ENCODE measurements at places on chromosomes 3 and 15.

- no peak for DNase-seq
Measured at GRCh38 chr15:71444032-71444810, 328.9 kb downstream of the THSD4 start.

DNA sequence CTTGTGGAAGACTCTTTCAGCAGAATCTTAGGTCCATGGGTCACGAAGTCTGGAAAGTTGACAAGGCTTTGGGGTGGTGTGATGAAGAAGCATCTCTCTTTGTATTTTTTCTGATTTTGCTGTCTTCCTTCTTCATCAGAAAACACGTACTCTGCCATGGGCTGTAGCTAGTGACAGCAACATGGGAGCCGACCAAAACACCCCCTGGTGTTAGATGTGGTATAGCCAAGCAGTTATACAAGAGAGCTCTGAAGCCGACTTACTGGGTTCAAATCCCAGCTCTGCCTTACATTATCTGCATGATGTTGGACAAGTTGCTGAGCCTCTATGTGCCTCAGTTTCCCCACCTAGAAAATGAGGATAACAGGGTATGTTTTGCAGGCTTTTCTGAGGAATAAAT is 32.9 kb upstream of the LYZL4 start:
- DNase-seq: no peak

- DNase-seq: no peak
Measured at GRCh38 chr3:152176241-152176640, 92.5 kb upstream of the MBNL1 start.

DNA sequence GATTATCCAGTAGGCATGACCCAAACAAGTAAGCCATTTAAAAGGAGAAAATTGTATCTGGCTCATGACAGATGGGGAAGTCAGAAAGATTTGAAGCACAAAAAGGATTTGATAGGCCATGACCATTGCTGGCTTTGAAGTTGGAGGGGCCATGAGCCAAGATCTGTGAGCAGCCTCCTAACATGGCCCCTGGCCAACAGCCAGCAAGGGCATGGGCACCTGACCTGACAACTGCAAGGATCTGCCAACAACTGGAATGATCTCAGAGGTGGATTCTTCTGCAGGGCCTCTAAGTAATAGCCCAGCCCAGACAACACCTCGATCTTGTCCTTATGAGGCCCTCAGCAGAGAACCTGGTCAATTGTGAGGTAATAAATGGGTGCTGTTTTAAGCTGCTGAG is 93.0 kb downstream of the ARNT2 start:
- DNase-seq: no peak

- no peak for DNase-seq
Measured at GRCh38 chr3:197854596-197855343, 63.7 kb downstream of the LRCH3 start.

- no peak for DNase-seq
Measured at GRCh38 chr15:84879088-84879780, 5.2 kb upstream of the SLC28A1 start.

DNA sequence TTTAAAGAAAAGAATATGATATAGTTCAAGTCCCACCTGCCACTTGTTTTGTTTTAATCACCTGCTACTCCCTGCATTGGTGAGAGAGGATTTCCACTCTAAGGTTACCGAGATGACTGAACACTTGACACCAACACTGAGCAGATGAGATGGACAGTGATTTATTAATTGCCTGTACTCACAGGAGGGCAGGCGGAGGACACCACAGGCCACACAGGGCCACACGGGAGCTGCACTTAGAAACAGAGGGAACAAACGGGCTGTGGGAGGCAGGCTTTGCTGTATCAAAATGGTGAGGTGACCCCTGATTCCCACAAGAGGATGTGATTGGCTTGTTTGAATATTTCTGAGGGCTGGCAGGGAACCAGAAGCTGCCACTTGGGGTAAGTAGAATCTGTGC is 10.8 kb downstream of the MINAR1 start:
- DNase-seq: no peak

- no peak for DNase-seq
Measured at GRCh38 chr3:158847452-158847821, 45.6 kb downstream of the MFSD1 start.

DNA sequence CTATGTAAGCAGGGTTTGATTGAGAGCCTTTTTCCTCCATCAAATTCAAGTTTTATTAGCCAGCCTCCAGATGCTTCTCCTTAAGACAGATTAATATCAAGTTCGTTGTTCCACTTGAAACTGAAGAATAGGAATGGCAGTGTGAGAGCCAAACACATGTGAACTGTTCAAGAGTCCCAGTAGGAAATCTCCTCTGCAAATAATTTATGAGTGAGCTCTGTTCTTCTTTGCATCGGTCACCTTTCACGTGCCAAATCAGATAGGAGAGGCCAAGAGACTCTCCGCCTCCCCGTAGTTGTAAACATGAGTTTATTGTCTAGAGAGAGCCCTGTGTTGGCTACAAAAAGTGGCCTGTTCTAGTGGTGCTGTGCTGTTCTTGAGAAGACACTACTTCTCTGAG is 372.1 kb upstream of the NR2F2 start:
- no peak for DNase-seq

All from stimulated activated naive CD4-positive, alpha-beta T cell treated with Interleukin-2 at 50 U/mL for 16 hours (primary cell).